ENCODE measurements at places on chromosomes 1 and 21. TPM values are rescaled to one million over a fixed set of nuclear protein-coding genes. Genes with fewer than 3 reads are reported as not detected.

GRCh38 chr21:33762803-33763581 is 120.7 kb downstream of the ITSN1 start:
- DNase-seq, result no peak

DNA sequence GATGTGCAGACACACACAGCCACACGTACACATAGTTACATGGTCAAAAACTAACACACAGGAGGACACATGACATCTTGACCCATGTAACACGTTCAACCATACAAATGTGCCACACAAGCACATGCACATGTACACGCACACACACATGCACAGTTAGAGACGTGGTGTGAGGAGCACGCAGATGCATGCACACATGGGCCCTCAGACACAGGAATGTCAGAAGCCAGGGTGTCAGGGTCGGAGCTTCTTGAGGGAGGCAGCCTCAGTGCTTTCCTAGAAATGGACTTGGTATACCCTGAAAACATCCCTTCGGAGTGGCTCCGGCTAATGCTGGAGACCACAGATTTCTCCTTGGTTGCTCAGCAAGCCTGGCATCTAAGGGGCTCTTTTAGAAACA is 114.3 kb downstream of the DMRTB1 start:
- DNase-seq, result no peak

GRCh38 chr1:209805341-209805781 is 581 bp downstream of the IRF6 start:
- DNase-seq, result peak; percentile 24

- DNase-seq, result no peak
Observed at GRCh38 chr21:17351766-17352165, 161.1 kb upstream of the CXADR start.

- no peak for DNase-seq
Observed at GRCh38 chr21:43777953-43778352, 1.8 kb upstream of the CSTB start.

DNA sequence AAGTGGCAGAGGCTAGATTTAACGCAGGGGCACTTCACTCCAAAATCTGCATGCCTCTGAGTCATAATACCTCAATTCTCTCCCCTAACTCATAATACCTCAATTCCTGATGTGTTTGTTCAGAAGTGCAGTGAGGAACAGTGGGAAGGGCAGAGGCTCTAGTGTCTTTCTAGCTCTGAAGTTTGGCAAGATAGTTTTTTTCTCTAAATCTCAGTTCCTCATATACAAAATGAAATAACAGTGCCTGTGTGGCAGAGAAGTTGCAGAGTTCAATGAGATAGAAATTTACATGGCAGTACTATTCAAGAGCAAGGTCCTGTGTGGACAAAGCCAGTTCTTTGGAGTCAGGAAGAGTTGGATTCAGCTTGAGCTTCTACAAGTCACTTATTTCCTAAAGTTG is 9.8 kb downstream of the JUN start:
- DNase-seq, result no peak

DNA sequence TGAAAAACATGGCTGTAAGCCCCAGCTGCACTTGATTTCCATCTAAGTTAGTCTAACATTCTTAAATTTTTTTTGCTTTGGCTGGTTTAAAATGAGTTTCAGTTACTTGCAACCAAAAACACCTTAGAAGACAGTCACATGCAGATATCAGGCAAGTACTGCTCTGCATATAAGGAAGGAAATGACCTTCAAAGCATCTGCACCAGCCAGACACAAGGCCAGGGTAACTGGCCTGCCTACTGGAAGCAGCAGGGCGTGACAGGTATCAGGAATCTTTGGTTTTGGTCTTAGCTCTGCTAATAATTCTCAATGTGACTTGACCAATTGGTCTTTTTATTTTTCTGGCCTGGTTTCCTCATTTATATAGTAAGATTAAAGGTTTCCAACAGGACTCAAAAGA is 33.5 kb downstream of the SCYL3 start:
- no peak for DNase-seq

DNA sequence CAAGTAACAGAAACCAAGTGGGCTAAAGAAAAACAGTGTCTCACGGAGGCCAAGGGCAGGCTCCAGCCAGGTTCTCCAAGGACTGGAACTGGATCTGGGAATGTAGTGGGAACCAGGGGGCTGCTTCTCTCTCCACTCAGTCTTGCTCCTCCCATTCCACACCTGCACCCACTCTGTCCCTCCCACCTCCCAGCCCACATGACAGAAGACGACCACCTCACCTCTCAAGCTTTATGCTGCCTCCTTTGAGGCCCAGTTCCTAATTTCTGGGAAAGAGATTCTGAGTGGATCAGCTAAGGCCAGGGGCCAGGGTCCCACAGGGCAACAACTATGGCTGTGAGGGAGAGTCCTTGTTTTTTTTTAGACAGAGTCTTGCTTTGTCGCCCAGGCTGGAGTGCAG is 18.8 kb upstream of the CEP85 start:
- no peak for DNase-seq

- no peak for DNase-seq
Observed at GRCh38 chr1:36657826-36658225, 175.1 kb upstream of the CSF3R start.

- no peak for DNase-seq
Observed at GRCh38 chr1:1274299-1274930, 761 bp upstream of the UBE2J2 start.

DNA sequence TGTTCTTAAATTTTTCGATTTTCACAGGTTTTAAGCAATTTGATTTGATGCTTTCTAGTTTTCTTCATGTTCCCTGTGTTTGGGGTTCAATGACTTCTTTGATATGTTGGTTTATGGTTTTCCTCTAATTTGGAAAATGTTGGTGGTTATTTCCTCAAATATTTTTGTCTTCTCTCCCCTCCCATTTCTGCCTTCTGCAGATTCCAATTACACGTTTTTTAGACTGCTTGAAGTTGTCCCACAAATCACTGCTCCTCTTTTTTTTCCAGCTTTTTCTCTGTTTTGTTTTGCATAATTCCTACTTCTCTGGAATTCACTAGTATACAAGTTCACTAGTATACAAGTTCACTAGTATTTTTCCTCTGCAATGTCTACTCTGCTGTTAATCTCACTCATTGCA is 61.3 kb downstream of the FAF1 start:
- no peak for DNase-seq

GRCh38 chr1:65412984-65413375 is 7.5 kb upstream of the LEPR start:
- no peak for DNase-seq

GRCh38 chr21:46532080-46532479 is 72.8 kb downstream of the S100B start:
- no peak for DNase-seq

DNA sequence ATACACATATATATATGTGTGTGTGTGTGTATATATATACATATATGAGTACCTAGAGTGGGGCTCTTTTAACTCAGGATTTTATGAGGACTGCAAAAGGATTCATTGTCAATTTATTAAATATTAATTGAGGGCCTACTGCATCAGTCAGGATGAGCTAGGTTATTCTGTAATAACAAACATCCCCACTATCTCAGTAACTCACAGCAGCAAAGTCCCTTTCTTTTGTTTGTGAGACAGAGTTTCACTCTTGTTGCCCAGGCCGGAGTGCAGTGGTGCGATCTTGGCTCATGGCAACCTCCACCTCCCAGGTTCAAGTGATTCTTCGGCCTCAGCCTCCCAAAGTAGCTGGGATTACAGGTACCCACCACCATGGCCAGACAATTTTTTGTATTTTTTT is 63.8 kb upstream of the FAM20B start:
- no peak for DNase-seq

DNA sequence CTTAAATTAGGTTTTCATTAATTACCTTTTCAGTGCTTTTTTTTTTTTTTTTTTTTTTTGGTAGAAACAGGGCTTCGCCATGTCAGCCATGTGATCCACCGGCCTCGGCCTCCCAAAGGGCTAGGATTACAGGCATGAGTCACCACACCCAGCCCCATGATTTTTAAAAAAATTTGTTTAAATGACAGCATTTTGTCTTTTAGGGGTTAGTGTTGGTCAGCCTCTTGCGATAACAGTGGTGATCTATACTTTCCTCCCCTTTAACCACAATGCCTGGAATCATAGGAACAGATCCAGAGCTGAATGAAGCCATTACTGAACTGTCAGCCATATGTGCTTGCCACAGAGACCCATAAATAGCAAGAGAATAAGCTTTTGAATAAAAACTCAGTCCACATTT is 73.9 kb downstream of the CACHD1 start:
- DNase-seq, result no peak

- no peak for DNase-seq
Observed at GRCh38 chr21:46024141-46024540, 42.6 kb downstream of the COL6A1 start.

GRCh38 chr1:162151900-162152829 is 82.7 kb downstream of the NOS1AP start:
- DNase-seq, result no peak

- no peak for DNase-seq
Observed at GRCh38 chr1:85283475-85284199, 7.2 kb upstream of the BCL10 start.

DNA sequence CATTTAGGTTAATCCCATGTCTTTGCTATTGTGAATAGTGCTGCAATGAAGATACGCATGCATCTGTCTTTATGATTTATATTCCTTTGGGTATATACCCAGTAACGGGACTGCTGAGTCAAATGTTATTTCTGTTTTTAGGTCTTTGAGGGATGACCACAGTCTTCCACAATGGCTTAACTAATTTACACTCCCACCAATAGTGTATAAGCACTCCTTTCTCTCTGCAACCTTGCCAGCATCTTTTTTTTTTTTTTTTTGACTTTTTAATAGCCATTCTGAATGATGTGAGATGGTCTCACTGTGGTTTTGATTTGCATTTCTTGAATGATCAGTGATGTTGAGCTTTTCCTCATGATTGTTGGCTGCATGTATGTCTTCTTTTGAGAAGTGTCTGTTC is 33.5 kb downstream of the ASH1L start:
- no peak for DNase-seq

- DNase-seq, result peak; percentile 55
Observed at GRCh38 chr1:155706139-155706538, 17.2 kb downstream of the DAP3 start.

Gene SLC5A9
- total RNA-seq, result not detected

Gene SPATC1L
- total RNA-seq, result 0.64 TPM

Gene PRRX1
- total RNA-seq, result not detected

Gene ALX3
- not detected for total RNA-seq

Gene AK2
- total RNA-seq, result 81.9 TPM

Gene ZNF644
- 54.5 TPM for total RNA-seq

Gene ALPL
- not detected for total RNA-seq

Gene AIRE
- total RNA-seq, result not detected

Gene GJB3
- total RNA-seq, result 136 TPM

Gene KCNJ9
- 0.13 TPM for total RNA-seq

Gene SMAP2
- total RNA-seq, result 4.2 TPM

Gene CTSE
- total RNA-seq, result not detected

Gene KAZN
- 4.4 TPM for total RNA-seq

Gene OVAAL
- not detected for total RNA-seq

Gene RRP1
- 34.5 TPM for total RNA-seq

Gene AMY1C
- total RNA-seq, result 0.26 TPM

Gene ANKRD13C
- 16.1 TPM for total RNA-seq

Data from bronchial epithelial cell (primary cell).